ENCODE measurements at places on chromosomes 7 and 10.

DNA sequence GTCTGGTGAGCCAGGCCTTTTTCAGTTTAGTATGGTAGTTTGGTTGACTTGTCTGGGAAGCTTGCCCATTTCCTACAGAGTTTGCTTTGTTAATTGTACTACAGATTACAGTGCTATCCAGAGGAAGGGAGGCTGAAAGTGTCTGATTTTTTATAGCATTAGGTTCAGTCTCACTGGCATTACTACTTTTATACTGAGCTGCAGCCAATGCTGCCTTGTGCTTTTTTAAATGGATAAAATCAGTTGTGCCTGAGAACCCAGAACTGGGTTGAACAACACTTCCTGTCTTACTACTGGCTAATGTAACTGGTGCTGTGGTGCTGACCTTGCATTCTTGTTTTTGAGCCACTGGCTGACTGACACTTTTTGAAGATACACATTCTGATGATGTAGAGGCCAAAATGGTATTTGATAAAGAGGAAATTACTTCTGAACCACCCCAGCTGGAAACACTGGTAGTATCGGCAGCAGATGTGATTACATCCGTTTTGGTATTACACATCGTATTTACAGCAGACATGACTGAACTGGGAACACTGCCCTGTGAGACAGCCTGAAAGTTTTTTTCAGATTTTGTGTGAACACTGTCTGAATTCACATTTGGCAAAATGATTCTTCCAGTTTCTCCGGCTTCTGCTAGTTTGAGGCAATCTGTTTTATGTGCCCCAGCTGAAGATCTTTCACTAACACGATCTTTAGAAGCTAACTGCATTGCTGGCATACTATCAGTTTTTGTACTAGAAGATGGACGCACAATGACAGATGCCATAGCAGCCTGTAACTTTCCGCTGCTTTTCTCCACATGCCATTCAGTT is 74.1 kb downstream of the NRBF2 start:
- DNase-seq = no peak

DNA sequence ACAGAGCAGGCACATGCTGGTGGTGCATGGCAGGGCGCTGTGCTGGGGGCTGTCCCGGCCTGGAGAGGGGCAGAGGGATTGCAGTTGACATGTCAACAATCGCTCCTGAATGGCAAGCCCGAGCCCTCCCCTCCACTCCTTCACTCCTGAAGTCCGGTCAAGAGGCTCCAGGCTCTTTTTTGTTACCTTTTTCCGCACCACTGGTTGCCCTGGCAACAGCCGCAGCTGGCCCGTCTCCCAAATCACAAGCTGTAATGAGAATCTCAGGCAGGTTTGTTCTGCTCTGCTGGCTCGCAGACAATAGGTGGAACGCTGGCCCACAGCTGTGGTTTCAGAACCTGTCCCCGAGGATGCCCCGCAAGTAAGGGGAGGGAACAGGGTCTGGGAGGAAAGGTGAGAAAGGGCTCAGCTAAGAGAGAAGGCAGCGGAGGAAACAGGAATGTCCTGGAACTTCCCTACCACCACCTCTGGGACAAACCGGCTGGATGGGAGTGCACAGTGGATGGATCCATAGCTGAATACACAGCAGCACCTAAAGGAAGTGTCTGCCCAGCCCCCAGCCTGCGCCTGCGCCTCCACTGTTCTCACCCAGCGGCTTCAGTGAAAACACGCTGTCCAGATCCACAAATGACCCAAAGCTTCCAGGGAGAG is 58.9 kb downstream of the CALML3 start:
- no peak for DNase-seq

DNA sequence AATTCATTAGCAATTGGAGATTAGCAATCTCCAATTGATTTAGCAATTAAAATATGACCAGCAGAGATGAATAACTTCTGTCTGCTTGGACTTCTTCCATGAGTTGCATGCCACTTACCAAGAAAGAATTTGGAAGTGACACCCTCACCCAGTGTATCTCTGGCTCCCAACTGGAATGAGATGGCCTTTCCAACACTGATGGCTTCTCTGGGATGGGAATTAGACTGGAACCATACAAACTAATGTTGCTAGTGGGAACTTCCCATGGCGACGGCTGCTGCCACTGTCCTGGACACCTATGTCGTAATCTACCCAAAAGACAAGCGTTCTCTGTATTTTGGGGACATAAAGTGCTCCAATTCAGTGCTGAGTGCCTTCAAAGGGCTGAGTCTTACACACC is 192.3 kb downstream of the COBL start:
- no peak for DNase-seq

DNA sequence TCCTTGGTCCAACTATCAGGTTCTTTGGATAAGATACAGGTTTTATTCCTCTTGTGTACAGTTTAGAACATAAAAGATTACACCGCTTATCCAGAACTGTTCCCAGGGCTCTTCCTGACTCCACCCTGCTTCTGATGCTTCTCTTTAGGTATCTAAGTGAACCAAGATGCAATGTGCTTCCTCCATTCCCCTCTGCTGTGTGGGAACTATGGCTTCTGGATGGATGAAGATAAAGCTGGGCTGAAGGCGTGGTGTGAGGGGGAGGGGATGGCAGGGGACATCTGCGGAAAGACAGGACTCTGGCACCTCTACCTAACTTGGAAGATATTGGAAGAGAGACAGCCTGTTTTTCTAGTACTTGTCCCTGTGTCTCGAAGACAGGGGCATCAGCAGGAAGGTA is 209.9 kb upstream of the TBX20 start:
- no peak for DNase-seq

GRCh38 chr10:118523775-118524174 is 71.7 kb downstream of the PRLHR start:
- DNase-seq = no peak

GRCh38 chr10:44008270-44008916 is 359.7 kb upstream of the ZNF32 start:
- no peak for DNase-seq

GRCh38 chr10:112643600-112644264 is 196.7 kb downstream of the VTI1A start:
- DNase-seq = no peak

GRCh38 chr10:132329565-132330485 is 2.2 kb upstream of the LRRC27 start:
- DNase-seq = no peak

DNA sequence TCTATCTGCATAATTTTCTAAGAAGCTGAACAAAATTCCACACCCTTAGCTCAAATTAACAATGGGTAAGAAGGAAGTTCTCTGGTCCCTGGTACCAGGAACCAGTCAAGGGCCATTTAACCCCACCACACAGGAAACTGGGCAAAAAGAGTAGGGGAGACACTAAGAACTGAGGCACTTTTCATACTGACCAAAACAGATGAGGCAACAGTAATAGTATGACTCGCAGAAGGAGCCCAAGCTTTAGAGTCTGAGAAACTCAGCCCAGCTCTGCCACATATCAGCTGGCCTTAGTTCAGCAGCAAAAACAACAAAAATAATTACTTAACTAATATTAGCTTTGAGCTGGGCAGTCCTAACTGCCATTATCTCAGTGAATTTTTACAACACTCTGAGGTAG is 221.2 kb downstream of the FAM107B start:
- no peak for DNase-seq

GRCh38 chr7:33041631-33042428 is 20.7 kb downstream of the NT5C3A start:
- DNase-seq = no peak

DNA sequence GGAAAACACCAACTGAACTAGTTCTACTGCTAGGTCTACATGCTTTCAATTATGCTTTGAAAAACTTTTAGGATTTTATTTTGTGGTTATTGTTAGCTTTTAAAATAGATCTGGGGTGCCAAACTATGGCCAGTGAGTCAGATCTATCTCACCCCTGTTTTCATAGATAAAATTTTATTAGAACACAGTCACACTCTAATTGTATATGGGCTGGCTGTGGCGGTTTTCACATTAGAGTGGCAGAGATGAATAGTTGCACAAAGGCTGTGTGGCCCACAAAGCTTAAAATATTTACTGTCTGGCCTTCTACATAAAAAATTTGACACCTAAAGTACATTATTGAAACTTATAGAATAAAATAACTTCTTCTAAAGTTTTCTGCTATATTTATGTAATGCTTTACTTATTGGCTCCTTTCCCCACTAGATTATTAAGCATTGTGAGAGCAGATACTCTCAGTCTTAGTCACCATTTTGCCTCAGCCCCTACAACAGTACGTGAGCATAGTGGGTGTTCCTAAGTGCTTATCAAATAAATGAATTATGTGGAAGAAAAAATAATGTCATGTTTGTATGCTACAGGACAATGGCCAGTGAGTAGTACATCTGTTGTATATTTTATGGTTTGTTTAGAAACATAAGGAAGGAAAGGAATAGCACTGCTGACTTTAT is 5.4 kb upstream of the SUV39H2 start:
- no peak for DNase-seq

All from NCI-H1048 (cell line).